AG04450 (cell line): ENCODE measurements at places on chromosomes 1 and 21. TPM values are rescaled to one million over a fixed set of nuclear protein-coding genes. Genes with fewer than 3 reads are reported as not detected.

Gene WNT4
- not detected in 2 replicates for polyA plus RNA-seq

Gene SYTL1
- 0.32 and 0.35 TPM in 2 replicates for polyA plus RNA-seq

Gene ITLN1
- not detected in 2 replicates for polyA plus RNA-seq

Gene PLA2G2F
- not detected in 2 replicates for polyA plus RNA-seq

Gene NTRK1
- not detected in 2 replicates for polyA plus RNA-seq

DNA sequence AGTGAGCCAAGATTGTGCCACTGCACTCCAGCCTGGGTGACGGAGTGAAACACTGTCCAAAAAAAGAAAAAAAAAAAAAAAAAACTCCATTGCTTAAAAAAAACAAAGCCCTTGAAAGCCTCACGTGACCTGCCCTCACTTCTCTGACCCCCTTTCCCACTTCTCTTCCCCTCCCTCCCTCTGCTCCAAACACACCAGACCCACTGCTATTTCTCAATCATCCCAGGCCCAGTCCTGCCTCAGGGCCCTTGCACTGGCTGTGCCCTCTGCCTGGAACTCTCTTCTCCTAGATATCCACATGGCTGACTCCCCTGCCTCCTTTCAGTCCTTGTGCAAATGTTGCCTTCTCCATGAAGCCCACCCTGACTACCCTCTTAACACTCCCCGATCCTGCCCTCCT lies 45.4 kb upstream of the TARDBP start:
- no peak for DNase-seq

DNA sequence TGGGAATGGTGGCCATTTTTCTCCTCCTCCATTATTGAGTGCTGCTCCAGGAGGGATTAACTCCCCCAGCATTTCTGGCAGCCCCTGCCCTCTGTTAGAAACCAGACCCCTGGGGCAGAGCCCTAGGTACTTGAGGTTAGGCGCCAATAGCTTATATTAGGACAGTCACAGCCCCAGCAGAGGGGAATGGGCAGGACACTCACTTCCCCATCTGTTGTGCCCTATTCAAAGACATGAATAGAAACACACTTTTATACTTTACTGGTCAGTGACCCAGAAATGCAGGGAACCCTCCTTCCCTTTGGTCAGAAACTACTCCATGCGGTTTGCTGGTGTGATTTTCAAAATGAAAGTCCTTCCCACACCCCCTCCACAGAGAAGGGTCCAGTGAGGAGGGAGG lies 267.7 kb downstream of the PTBP2 start:
- DNase-seq = no peak

- DNase-seq = no peak
Observed at GRCh38 chr1:11434501-11434900, 44.5 kb upstream of the DISP3 start.

DNA sequence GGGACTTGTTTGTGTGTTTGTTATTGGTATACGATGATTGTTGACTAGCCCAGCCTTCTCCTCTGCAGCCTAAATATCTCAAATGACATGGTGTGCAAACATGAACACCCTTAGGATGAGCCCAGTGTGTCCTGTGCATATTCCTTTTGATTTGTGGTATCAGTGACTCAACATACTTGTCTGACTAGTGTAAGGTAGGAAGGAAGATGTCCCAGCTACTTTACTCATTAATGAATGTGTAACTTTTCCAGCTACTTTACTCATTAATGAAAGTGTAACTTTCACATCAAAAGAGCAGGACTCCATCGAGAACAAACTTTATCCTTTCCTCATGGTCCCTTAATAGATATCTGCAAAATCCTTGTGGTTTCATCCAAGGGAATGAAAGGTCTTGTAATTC lies 2.7 kb upstream of the ZNF692 start:
- no peak for DNase-seq
